Mucosa of descending colon (tissue), 3 donors: ENCODE measurements at places on chromosomes 4 and X. TPM values are rescaled to one million over a fixed set of nuclear protein-coding genes. Genes with fewer than 3 reads are reported as not detected.

CTAG2 gene
- total RNA-seq, result not detected

NAP1L2 gene
- 4.0 TPM for total RNA-seq

VCX2 gene
- total RNA-seq, result not detected

RTL9 gene
- total RNA-seq, result not detected

PNMA6E gene
- not detected for total RNA-seq

DNA sequence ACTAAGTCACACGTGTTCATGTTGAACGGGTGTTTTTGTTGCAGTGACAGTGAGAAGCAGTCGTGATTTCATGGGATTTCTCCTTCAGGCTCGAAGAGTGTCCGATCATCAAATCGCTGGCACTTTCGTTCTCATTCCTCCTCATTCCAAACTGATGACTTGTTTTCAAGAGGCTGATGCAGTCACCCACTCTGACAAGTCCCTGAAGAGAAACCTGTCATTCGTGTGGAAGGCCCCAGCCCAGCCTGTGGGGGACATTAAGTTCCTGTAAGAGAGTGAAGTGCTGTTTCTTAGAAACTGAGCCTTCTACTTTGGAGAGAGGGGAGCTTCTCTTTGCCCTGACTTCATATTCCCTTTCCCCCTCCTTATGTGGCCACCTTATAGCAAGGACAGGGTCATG is 8.0 kb downstream of the REELD1 start:
- DNase-seq, result no peak
